ENCODE measurements at places on chromosomes 1 and 21.

DNA sequence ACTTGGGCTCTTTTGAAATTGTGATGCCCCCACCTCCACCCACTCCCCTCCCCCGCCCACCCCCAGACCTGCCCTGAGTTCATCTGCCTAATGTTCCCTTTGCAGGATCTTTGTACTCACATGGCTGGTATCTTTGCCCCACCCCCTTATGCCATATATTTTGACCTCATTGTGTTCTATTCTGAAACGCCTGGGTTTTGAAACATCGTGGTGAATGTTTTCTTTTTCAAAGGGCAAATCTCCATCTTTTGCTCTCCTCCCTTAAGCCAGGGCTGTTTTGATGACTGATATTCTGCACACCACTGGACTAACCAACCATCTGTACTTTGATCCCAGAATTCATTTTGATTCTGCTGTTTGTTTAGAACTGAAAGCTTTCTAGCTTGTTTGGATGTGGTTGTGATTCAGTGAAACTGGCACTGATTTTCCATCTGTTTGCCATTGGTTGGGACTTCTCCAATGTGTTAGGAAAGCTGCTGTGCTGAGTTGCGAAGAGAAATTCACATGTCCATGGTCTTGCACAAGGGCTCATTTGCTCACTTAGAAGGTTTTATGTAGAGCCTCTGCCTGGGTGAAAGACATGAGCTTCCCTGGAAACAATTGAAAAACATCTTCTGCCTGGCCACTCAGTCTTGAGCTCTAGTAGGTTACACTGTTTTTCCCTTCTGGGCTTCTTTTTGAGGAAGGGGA is 16.5 kb downstream of the SMAP2 start:
- no peak for DNase-seq

GRCh38 chr1:59412718-59413326 is 115.9 kb downstream of the FGGY start:
- peak; percentile 27 for DNase-seq

DNA sequence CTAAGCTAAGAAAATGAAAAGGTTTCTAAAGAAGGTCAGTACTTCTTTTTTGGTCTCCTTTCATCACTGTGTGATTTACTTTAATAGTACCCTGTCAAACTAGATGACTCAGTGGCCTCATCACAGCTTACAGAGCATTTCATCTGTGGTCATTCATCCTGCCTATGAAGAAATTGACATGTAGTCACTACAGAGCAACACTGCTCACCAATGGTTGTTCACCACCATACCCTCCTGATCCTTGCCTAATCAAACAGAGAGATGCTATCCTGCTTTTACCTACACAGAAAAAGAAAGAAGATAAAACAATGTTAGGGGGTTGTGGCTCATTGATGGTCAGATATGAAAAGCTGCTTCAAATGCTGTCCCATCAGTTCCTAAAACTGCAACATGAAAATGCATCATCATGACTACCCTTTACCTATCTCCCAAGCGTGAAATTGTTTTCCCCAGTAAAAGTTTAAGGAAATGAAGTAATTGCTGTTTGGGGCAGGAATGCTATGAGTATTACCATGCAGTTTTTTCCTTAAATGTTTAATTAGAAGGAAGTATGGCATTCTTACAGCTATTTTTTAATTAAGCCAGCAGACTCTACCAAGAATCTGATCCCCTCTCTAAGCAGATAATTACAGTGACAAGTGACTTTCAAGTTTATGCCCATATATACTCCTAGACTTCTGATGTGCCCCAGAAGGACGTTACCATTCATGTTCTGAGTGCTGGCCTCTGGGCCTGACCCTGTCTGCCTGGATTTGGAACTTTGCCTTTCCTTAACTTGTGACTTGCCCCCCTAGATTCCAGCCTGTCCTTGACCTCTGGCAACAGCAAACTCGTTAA is 46.1 kb upstream of the FBXO28 start:
- DNase-seq, result peak; percentile 70

DNA sequence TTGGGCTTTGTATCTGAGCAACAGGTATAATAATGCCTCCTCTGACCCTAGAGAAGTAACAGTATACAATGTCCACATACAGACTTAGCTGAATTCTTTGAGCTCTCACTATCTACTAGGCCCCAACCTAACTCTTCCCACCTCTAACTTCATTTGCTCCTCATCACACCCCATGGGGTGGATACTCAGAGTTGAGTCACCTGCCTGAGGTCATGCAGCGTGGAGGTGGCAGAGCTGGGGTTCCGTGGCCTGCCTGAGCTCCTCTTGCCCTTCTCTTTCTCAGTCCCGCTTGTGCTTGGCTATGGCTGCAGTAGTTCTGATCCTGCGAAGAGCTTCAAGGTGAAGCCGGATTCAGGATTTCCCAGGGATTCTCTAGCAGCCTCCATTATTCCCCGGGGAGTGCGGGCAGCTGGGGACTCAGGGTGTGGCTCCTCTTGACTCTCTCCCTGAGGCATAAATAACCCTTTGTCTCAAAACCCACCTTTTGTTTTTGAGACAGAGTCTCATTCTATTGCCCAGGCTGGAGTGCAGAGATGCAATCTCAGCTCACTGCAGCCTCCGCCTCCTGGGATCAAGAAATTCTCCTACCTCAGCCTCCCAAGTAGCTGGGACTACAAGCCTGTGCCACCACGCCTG is 29.9 kb upstream of the ACTL8 start:
- peak; percentile 15 for DNase-seq

- no peak for DNase-seq
Observed at GRCh38 chr1:197336571-197336970, 68.5 kb downstream of the CRB1 start.

DNA sequence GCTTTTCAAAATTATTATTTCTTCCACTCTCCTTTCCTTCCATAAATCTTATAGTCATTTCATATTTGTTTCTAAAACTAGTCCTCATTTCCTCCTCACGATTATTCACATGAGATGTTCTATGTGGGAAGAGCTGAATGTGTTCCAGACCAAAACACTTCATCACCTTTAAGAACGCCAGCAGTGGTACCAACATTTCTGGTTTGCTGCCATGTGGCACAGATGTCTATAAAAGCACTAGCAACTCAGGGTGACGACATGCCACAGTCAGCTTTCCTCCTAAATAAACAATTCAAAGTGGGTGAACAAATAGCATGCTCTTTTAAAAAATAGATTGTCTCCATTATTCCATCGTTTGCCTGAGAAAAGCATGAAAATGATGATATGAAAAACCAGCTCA is 1217.8 kb upstream of the ADGRL2 start:
- DNase-seq, result no peak

- DNase-seq, result no peak
Observed at GRCh38 chr1:190747704-190748103, 270.0 kb upstream of the BRINP3 start.

- no peak for DNase-seq
Observed at GRCh38 chr1:57024428-57024827, 58.6 kb upstream of the C8B start.

- no peak for DNase-seq
Observed at GRCh38 chr1:10122926-10123325, 87.4 kb upstream of the KIF1B start.

- DNase-seq, result peak; percentile 34
Observed at GRCh38 chr21:39114871-39115575, 68.2 kb downstream of the PSMG1 start.

- no peak for DNase-seq
Observed at GRCh38 chr1:153478047-153478691, 17.7 kb upstream of the S100A7 start.

DNA sequence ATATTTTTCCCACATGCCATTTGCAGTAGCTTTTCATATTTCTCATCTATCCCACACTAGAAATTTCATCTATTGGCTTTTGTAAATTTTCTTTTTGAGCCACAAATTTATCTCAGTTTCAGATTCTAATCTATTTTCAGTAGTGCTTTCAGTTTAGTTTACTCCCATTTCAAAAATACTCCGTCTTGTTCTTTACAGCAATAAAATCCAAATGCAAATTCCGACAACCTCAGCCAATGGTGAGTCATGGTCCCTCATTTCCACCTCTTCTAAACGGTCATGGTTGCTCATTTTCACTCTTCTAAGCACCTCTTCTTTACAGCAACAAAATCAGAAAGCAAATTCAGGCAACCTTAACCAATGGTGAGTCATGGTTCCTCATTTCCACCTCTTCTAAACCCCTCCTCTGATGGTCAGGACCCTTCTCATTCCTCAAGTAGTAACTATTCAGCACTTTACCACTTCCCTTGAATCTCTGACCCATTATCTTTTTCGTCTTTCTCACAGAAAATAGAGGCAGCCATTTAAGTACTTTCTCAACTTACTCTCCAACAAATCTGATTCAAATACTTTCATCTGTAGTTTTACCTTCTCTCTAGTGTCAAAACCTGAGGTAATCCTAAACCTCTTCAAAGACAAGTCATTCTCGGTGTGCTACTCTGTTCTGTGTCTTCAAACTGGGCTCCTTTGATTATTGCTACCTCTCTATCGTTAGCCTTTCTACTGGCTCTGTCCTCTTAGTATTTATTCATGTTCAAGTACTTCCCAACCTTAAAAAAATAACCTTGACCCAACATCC is 34.4 kb downstream of the C21orf91 start:
- peak; percentile 56 for DNase-seq

- peak; percentile 72 for DNase-seq
Observed at GRCh38 chr1:231924180-231924579, 297.6 kb downstream of the DISC1 start.

DNA sequence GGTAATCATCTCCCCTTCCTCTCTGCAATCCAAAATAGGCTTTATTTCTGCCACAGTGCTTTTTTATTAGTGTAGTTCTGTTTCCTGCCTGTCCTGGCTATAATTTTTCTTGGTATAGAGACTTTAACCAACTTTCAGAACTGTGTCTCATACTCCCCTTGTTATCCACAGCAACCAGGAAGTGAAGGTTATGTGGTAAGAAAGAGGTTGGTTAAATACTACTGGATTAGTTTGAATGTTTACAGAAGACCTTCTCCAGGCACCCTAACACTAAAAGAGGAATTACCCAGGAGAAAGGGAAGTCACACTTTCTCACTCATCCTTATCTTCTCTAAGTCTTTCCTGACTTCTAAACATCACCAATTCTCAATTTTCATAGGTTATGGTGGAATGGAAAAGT is 17.8 kb upstream of the TNFSF4 start:
- no peak for DNase-seq
